ENCODE measurements at places on chromosomes 3 and 15. TPM values are rescaled to one million over a fixed set of nuclear protein-coding genes. Genes with fewer than 3 reads are reported as not detected.

GRCh38 chr15:40106203-40107161, 2.2 kb downstream of the BMF start:
- ATAC-seq = peak; percentile 51

GRCh38 chr15:72873379-72874233, 90.0 kb upstream of the ADPGK start:
- ATAC-seq = no peak

DNA sequence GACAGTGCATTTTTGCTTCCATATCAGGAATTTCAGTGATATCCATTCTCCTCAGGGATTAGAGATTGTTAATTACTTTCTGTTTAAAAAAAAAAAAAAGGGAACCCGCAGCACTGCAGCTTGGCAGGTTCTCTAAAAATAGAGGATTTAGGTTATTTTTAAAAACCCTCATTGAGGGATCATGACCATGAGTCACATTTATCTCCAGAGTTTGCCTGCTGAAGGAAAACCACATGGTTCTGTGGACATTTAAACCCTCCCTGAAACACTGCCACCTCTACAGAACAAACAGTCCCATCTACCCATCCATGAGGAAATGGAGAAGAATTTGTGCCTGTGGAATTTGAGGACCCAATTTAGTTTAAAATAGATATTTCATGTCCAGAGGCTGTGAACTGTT, 66.2 kb upstream of the UBE2E1 start:
- ATAC-seq = no peak

GRCh38 chr3:168250415-168250861, 154.7 kb upstream of the GOLIM4 start:
- ATAC-seq = no peak

- ATAC-seq = no peak
These were observed 12.0 kb downstream of the CELSR3 start for GRCh38 chr3:48650723-48651122.

DNA sequence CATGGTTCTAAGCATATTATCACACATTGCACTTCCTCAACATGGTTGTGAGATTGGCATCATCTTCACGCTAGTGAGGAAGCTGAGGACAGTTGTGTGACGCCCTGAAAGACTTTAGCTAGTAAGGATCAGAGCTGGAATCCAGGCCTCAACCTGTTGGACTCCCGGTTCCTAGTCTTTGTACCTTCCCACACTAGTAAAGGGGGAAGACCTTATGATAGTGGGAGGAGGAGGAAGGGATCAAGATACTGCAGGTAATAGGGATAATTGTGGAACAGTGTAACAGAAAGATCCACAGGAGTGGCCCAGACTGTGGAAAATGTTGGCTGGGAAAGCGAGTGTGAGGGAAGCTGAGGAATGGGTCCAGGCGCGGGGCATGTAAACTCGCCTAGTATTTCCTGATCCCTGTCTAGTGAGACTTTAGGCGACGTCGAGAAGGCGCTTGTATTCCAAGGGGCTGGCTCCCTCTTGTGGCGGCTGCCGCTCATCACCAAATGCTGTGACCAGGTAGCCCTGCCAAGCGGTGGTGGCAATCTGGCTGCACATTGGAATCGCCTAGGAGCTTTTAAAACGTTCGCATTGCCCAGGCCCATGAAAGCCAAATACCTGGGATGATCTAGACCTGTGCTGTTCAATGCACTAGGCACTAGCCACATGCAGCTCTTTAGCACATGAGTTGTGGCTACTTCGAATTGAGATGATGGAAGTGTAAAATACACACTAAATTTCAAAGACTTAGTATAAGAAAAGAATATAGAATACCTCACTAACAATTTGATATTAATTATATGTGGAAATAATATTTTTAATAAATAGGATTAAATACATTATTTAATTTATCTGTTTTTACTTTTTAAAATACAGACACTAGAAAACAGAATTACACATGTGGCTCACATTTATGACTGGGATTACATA, 38.8 kb upstream of the CLDN18 start:
- ATAC-seq = peak; percentile 92

GRCh38 chr3:13787533-13788132, 92.2 kb downstream of the WNT7A start:
- no peak for ATAC-seq

GRCh38 chr3:119677641-119677934, 382 bp upstream of the COX17 start:
- no peak for ATAC-seq

GRCh38 chr3:88334187-88334868, 184.6 kb downstream of the C3orf38 start:
- ATAC-seq = no peak

DNA sequence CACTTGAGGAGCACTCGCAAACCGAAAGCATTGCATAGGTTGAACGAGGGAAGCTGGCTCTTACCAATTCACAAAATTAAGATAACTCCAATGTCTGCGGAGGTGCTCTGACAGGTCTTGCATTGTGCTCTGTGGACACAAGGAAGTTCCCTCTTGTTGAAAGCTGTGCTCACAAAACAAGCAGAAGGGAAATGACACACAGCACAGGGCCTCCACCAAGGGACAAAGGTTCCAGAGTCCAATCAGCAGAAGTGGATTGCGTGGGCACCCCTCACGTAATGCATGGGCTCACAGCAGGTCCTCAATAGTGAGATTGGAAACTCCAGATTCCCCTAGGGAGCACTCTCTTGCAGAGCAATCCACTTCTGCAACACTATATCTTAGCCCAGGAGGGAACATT, 89.9 kb downstream of the ATP10A start:
- ATAC-seq = no peak

DNA sequence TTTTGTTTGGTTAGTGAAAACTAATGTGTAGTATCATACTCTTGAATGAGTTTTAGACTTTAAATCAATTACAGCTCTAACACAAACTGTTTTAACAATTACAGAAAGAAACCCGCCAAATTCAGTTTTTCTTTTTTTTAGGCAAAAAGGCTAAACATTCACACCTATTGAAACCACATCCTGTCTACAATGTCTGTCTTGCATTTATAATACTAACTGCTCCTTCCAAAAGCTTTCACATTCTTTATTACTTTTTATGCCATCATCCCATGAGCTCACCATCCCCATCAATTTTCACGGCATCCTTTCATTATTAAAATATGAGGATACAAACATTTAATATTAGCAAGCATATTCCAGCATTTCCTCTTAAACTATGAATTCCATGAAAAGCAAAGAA, 593.3 kb downstream of the FOXP1 start:
- no peak for ATAC-seq

DNA sequence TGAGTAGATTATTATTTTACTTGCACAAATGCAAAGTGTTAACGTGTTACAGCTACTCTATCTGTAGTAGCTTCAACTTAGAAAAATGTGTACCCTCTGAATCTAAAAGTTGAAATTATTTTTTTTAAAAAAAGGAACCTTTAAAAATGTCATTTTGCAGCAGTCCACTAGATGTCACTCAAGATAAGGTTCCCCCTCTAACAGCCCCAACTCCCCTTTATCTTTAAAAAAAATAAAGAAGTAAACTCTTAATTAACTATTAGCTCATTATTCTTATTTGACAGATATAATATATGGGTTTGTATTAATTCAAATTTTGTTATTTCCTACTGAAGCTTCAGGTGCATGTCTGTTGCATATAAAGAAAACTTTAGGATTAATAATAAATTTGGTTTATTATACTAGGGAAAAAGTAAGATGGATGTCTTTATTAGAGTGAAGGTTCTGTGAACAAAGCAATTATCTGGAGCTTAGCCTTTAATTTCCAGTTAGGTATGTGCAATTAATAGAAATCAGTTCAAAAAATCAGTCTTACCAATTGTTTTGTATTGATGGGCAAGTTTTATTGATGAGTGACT, 288.5 kb downstream of the VGLL3 start:
- no peak for ATAC-seq

DNA sequence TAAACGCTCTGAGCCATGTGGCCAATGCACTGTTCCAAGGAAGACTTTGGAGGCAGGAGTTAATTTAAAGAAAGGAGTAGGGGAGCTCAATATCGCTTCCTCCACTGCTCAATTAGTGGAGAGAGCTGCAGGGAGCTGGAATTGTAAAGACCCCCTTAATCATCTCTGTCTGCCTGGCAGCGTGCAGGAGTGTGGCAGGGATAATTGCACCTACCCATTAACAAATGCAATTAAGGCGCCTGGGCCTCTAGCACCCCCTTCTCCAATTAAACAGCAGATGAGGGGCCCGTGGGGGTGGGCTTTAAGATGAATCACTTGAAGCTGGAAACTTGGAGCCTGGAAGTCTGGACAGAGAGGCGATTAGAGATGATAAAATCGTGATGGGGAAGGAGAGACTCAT, 61.7 kb upstream of the GLCE start:
- ATAC-seq = no peak

DNA sequence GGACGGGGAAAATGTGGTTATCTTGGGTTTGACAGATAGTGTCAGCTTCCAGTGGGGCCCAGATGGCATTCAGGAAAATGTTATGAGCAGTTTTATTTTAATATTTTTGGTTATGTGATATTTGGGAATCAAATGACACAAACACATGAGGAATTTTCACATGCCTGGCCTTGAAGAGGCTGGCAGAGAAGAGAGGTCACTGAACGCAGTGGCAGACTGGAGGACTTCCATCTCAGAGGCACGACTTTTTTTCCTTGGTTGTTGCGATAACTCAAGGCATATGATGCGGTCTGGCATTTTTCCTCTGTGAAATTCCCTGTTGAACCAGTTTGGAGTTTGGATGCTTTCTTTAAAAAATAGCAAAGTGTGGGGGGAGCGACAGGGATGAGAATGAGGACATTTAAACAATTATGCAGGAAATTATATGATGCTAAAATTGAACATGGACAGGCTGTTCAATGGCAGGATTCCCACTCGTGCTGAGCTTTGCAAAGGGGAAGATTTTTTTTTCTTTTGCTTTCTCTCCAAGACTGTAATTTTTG, 36.9 kb upstream of the ARPP21 start:
- no peak for ATAC-seq

DNA sequence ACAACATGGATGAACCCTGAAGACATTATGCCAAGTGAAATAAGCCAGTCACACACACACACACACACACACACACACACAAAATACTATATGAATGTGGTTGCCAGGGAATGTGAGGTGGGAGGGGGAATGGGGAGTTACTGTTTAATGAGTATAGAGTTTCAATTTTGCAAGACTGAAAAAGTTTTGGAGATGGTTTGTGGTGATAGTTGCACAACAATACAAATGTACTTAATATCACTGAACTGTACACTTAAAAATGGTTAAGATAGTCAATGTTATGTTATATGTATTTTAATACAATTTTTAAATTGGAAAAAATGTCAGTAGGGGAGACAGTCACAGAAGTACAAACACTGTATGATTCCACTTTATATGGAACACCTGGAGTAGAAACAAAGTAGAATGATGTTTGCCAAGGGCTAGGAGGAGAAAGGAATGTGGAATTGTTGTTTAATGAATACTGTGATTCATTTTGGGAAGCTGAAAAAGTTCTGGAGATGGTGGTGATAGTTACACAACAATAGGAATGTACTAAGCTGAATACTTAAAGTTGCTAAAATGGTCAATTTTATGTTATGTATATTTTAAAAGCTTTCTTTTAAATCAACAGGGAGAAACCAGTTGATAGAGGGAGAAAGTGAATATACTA, 76.6 kb downstream of the RPL39L start:
- ATAC-seq = no peak

DNA sequence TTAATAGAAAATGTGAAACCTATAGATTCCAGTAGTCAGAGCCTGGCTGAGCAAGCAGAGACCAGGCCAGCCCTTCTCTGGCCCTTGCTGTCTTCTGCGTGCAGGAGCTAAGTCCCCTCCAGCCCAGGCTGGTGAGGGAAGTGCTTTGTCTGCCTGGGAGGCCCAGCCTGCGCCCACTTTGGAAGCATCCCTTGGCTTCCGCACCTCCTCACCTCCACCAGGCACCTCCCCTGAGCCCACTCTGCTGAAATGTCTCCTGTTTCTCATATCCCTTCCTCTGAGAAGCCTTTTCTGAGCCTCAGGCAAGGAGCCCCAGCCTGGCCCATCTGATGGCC, 45.3 kb downstream of the ALDH1L1 start:
- no peak for ATAC-seq

The TIGIT gene
- total RNA-seq = 0.08 TPM

The LNP1 gene
- 0.64 TPM for total RNA-seq

The TMEM207 gene
- not detected for total RNA-seq

The TRPC1 gene
- 0.84 TPM for total RNA-seq
